ENCODE measurements at places on chromosomes 2 and 18. TPM values are rescaled to one million over a fixed set of nuclear protein-coding genes. Genes with fewer than 3 reads are reported as not detected.

Gene ARHGEF33
- 0.44 TPM for total RNA-seq

- no peak for DNase-seq
Measured at GRCh38 chr2:171509945-171510731, 12.1 kb upstream of the CYBRD1 start.

GRCh38 chr2:229268626-229269025 lies 2.5 kb downstream of the PID1 start:
- DNase-seq = no peak

- no peak for DNase-seq
Measured at GRCh38 chr2:229947544-229947943, 25.2 kb downstream of the FBXO36 start.

- DNase-seq = no peak
Measured at GRCh38 chr2:204948024-204948763, 402.9 kb downstream of the PARD3B start.

Gene AMER3
- not detected for total RNA-seq

GRCh38 chr2:11870584-11870983 lies 124.2 kb downstream of the LPIN1 start:
- no peak for DNase-seq

DNA sequence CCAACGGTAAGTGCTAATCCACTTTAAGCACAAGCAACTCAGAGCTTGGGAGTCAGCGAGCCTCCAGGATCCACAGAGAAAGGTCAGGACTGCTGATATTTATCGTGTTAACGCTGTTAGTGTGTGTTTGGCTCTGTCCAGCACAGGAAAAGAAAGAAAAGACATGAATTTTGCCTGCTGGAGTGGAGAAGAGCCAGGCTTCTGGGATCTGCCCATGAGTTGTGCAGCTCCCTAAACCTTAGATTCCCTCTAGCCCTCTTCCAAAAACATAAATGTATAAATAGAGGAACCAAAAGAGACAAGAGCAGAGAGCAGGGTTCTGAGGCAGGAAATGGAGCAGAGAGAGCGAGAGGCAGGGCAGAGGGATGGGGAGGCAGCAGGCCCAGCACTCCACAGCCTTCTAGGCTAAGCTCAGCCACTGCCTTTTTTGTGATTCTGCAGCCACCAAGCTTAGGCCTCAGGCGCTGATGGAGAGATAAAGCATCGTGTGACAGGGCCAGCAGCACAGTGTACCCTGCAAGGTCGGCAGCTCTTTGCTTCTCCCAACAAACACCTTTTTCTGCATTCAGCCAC lies 14.5 kb upstream of the MAT2A start:
- no peak for DNase-seq

DNA sequence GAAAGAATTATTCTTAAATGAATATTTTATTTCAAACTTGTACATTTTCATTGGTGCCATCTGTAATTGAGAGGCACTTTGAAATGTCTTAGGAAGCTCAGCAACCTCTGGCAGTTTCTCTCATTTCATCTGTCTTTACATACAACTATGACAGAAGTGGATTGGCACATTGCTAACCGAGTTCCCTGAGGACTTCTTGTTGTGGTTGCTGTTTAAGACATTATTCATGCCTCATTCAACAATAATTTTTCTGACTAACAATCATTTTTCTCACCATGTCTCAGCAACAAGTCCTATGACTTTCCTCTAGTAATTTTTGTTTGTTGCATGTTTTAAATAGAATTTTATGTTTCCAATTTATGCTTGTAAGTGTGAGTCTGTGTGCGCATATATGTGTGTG lies 284.0 kb upstream of the CWC22 start:
- DNase-seq = no peak

Gene AKAIN1
- not detected for total RNA-seq

- DNase-seq = no peak
Measured at GRCh38 chr2:145765874-145766273, 1246.0 kb upstream of the ZEB2 start.

Gene CHRND
- total RNA-seq = 0.35 TPM

DNA sequence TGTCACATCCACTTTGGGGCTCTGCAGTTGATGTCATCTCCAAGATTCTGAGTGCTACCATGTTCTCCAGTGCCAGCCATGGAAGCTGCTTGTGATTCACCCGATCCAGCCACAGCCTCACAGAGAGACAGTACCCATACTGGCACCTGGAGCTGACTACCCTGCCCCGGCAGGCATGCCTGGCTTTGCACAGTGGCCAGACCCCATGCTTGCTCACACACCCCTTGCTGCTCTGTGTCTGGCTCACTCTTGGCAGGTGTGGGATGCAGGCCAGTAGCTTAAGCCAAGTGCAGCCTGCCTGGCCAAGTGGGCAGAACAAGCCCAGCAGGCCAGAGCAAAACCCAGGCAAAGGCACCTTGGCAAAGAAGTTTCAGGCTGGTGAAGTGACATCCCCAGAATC lies 828.4 kb upstream of the VRK2 start:
- no peak for DNase-seq

- DNase-seq = no peak
Measured at GRCh38 chr2:65177751-65178442, 48.0 kb upstream of the RAB1A start.

Gene KCNE4
- 4.5 TPM for total RNA-seq

Gene SOWAHC
- 3.9 TPM for total RNA-seq

DNA sequence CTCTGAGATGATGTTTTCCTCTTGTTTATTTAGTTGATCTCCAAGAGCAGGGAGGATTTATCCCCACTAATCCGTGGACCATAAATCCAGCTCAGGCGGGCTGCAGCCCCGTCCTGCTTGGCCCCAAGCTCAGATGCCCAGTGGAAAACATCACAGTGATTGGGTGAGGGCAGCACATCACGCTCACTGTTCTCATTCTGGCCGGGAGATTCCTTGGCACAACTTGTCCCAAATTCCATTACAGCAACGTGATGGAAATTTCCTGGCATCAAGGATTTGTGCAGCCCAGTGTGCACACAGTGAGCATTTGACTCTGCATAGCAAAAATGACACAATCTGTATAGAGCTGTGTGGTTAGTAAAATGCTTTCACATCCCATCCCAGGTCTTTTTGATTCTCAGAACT lies 96.8 kb downstream of the VAPA start:
- DNase-seq = peak; percentile 72

DNA sequence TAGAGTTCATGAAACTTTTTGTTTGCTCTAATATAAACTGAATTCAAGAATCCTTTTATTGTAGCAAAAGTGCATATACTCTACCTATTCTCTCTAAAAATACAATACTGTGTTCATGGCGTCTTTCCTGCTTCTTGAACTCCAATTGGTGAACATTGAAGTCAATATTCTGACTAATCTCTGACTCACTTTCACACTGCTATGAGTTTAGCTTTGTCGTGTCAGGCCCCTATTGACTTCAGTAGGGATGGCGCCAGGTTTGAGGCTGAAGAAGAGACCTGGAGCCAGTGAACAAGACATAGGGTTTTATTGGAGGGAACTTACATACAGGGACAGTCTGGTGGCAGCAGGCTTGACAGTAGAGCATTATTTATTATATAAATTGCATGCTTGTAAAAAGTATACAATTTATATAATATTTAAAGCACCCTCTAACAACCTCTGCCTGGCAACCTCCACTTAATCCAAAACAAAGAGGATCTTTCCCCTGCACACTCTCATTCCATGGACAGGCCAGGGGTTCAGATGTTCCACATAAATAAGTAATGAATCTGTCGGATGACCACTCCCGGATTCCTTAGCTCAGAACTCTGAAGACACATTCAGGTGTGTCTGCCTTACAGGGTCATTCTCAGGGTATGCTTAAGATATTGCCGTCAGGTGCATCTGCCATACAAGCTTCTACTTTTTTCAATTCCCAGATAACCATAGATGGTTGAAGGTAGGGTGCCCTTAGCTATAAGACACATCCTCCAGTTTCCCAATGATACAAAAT lies 141.0 kb downstream of the CERS6 start:
- DNase-seq = no peak

- no peak for DNase-seq
Measured at GRCh38 chr18:57466745-57467409, 31.7 kb downstream of the ONECUT2 start.

- no peak for DNase-seq
Measured at GRCh38 chr2:21891191-21891590, 767.4 kb downstream of the TDRD15 start.

DNA sequence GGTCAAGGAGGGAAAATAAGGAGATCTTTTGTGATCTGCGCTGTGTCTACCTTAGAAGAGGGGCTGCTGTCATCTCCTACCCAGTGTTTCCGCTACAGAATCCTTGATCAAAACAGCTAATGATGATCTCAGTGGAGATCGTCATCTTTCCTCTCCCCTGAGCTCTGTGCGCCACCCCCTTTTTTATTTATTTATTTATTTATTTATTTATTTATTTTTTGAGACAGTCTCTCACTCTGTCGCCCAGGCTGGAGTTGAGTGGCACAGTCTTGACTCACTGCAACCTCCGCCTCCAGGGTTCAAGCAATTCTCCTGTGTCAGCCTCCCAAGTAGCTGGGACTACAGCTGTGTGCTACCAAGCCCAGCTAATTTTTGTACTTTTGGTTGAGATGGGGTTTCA lies 55.5 kb downstream of the SERTAD2 start:
- no peak for DNase-seq

- no peak for DNase-seq
Measured at GRCh38 chr18:61993831-61994230, 101.0 kb upstream of the RNF152 start.

- no peak for DNase-seq
Measured at GRCh38 chr2:234512884-234513669, 16.2 kb upstream of the ARL4C start.

Gene ITGA4
- 2.6 TPM for total RNA-seq

DNA sequence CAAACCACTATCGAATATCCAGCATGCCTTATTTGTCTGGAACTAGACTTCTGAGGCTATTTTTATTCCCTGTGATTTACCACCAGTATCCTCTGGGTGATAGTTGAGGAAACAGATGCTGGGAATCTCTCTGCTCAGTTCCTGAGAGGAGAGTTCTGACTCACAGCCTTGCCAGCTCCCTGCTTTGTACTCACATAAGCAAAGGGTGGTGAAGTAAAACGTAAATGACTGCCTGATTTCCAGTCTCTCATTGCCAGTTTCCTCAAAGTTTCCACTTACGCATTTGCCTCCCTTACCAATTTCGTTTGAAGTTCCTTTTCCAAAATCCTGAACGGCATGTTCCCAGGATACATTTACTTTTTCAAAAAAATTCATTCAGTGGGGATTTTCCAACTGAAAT lies 69.2 kb upstream of the HNRNPA3 start:
- DNase-seq = no peak

DNA sequence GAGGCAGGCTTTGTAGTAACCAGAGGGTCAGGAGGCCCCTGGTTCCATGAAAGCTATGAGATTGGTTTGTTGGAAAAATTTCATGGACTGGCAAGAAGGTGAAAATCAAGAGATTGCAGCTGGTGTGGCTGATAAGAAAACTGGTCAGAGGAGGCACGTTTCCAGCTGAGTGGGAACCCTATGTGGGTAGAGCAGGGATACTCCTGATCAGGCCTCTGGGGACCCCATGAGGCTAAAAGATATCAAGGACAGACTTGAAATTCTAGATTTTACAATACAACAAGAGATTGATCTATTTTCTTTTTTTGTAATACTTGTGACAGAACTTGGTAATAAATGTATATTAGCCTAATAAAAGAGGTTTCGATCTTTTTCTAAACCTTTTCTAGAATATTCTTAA lies 1615.1 kb downstream of the DPP10 start:
- no peak for DNase-seq

DNA sequence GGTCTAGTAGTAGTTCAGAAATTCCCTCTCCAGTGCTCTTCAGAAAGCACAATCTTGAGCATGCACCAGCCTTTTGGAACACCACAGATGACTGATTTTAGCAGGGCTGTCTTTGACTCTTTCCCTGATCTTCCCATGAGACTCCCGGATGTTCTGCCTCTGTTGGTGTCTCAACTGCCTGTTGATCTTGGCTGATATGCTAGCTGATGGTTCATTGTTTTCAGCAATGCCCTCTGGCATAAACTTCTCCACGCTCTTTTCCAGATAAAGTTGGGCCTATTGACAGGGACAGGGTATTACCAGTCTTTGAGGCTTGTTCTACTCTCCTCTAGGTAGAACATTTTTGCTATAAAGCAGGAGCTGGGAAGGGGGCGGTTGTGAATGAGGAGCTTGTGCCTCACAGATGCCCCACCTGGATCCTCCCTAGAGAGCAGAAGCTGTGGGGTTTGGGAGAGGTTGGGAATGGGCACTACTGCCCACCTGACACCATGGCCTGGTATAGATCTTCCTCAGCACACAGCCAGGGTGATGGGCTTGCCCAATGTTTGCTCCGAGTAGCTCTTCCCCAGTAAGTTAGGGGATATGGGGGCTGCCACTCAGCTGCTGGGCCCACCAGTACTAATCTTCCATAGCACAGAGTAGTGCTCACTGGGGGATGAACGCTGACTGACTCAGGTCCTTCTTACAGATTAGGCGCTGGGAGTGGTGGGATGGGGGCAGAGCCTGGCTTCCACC lies 111.3 kb downstream of the PTGR3 start:
- no peak for DNase-seq

Gene ZBTB7C
- 5.6 TPM for total RNA-seq

GRCh38 chr2:18117592-18117991 lies 239.1 kb downstream of the KCNS3 start:
- DNase-seq = no peak

Gene CNPPD1
- 56.9 TPM for total RNA-seq

GRCh38 chr18:61572871-61573270 lies 239.6 kb downstream of the CDH20 start:
- no peak for DNase-seq

Gene COL3A1
- 305 TPM for total RNA-seq

DNA sequence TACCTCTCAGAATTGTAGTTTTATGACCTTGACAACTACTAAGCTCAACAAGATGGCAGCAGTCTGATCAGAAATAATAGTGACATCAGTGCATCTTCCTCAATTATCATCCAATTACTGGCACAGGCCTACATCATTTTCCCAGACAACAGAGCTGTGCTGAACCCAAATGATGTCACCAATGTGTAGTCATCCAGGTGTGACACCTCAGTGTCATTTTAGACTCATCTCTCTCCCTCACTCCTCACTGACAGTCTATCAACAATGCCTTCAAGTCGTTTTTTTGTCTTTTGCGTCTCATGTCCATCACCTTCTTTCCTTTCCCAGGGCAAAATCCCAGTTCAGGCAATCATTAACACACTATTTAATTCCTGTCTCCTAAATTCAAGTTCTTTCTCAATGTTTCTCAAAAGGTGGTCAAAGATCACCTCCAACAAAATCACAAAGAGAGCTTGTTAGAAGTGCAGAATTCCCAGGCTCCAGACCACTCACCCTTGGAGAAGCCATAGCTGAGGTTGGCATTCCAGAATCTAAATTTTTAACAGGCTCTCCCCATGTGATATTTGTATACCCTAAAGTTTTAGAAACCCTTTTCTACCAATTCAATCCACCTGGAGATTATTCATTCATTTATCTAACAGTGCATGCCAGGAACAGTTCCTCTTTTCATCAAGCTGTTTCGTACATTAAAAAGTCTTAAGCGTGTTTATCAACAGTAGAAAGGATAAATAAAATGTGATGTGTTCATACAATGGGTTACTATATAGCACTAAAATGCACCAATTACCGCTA lies 125.3 kb upstream of the KLF7 start:
- no peak for DNase-seq

DNA sequence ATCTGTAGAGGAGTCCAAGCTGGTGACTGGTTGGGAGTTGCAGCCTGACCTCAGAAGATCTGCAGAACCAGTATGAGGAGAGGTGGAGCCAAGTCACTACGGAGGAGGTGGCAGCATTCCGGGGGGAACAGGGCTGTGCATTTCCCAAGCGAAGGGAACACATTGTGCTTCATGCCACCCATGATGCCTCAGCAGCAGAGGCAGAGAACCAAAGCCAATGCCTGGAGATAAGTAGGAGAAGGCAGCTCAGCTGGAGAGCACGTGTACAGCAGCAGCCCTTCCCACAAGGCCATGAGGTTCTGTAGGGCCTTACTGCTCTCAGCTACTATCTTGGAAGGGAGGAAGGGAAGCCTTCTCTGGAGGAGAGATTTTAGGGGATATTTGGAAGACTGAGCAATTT lies 67.2 kb upstream of the LRPPRC start:
- DNase-seq = no peak
